T-helper 9 cell (primary cell): ENCODE measurements at places on chromosomes 3 and 15.
A peak's percentile ranks its signal among the peaks of the same experiment; 100 is the strongest.

GRCh38 chr3:146468234-146468633 is 1.1 kb downstream of the PLSCR2 start:
- no peak for DNase-seq

DNA sequence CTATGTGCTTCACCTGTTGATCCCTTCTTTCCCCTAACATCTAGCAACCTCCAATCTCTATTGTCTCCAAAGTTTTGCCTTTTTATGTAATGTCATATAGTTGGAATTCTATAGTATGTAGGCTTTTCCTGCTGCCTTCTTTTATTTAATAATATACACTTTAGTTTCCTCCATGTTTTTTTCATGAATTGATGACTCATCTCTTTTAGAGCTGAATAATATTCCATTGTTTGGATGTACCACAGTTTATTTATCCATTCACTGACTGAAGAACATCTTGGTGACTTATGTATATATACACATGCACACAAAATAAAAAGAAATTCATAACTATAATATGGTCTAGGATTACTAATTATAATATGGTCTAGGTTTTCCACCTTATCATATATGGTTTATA is 1314.2 kb downstream of the OTOL1 start:
- DNase-seq: no peak

DNA sequence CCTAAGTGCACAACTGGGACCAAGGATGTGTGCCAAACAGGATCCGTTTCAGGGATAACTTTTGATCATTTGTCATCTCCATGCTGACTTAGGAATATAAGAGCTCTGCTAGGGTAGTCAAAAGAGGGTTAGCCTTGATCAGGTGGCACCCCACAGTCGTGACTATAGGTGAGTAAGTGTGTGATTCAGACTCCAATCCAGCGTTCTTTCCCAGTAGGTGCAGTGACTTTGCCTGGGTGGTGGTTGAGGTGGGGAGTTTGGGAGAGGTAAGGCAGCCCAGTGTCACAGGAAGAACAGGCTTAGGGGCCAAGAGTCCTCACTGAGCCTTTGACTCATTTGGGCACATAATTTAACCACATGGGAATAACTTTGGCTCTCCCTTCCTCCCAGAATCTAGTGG is 51.0 kb downstream of the CHDH start:
- no peak for DNase-seq

DNA sequence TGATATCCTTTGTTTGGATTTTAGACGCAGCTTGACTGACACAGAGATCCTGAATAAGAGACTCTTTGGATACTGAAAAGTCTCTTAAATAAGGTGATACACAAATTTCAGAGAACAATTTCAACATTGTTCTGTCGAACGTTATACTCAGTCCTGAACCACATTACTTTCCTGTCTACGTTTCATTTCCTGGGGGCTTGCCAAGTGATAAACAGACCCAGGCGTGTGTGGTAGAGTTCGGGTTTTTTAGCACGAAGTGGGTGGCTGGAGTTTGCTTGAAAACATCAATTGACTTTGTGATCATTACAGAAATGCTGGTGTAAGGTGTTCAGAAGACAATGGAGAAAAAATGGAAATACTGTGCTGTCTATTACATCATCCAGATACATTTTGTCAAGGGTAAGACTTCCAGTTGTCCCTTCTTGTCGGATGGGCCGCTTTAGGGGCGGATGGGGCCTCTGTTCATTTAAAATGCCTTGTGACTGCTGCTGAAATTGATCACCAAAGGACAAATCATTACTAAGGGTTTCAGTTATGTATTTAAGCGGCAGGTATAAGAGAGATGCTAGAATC is at the start of gene CD96:
Gene CD96, plus strand, starts transcription at position 287 of the 573 bp plus-strand sequence. Its CDS starts 52 bp downstream, at position 339.
- DNase-seq: peak; percentile 45

GRCh38 chr15:70008697-70009290 is 88.9 kb downstream of the TLE3 start:
- DNase-seq: no peak

GRCh38 chr15:67936258-67936657 is 96.4 kb upstream of the RNU6-1 start:
- DNase-seq: no peak

- no peak for DNase-seq
Measured at GRCh38 chr3:26264708-26265107, 357.9 kb upstream of the LRRC3B start.

DNA sequence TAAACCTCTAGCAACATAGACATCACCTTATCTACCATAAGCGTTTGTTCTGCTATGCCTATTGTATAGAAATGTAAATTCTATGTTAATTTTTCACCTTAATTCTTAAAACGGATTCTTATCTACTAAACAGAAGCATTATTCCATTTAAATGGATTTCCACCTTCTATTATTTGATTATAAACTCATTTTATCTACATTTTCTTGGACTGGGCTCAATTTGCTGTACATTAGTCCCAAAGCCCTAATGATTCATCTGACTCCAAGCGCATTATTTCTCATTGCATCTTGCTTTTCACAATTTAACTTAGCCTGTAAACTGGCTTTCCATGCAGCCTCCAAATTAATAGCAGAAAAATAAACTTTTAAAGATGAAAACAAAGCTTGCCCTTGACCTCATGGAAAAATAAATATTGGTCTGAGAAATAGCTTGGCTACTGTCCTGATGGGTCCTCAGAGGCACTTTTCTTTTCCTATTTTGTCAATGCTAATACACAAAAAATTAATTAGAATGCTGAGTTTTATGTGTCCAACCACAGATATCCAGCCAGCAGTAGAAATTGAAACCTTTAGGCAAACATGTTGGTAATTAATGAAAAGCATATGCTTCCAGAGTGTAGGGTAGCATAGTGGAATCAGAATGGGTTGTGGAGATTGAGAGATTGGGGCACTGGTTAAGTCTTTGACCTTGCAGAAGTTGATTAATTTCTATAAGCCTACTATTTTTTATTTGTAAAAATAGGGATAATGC is 81.4 kb upstream of the CFAP20DC start:
- DNase-seq: no peak

DNA sequence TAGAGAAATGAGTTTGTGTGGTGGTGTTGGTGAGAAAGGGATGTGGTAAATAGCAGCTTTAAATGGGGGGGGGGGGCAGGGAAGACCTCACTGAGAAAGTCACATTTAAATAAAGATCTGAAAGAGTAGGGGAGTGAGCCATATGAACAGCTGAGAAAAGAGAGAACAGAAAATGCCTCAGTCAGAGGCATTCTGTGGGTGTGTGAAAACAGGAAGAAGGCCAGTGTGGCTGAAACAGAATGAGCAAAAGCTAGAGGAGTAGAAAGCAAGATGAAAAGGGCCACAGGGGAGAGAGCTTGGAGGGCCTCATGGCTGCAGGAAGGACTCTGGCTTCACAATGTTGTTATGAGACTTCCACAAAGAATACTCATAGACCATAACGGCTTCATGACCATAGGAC is 783.3 kb downstream of the ZPLD1 start:
- DNase-seq: no peak

- no peak for DNase-seq
Measured at GRCh38 chr3:43919029-43919428, 228.3 kb downstream of the ABHD5 start.

DNA sequence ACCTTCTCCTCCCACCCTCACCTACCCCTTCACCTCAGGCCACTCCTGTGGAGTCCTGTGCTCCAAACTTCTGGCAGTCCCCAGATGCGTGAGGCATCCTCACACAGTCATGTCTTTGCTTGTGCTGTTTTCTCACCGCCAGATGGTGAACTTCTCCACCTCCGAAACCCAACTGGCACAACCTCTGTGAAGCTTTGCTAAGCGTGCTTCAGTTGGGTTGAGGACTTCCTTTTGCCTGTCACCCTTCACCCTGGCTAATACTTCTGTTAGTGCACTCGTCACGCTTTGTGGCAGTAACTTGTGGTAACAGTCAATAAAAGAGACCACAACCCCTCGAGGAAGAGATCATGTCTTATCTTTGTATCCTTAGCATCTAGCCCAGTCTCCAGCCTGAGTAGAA is 42.0 kb upstream of the SKOR1 start:
- peak; percentile 10 for DNase-seq

GRCh38 chr3:124826703-124827102 is 60.5 kb downstream of the ITGB5 start:
- no peak for DNase-seq

- DNase-seq: no peak
Measured at GRCh38 chr3:150631515-150632221, 28.5 kb downstream of the SELENOT start.

- no peak for DNase-seq
Measured at GRCh38 chr3:8755097-8755496, 14.3 kb downstream of the OXTR start.

DNA sequence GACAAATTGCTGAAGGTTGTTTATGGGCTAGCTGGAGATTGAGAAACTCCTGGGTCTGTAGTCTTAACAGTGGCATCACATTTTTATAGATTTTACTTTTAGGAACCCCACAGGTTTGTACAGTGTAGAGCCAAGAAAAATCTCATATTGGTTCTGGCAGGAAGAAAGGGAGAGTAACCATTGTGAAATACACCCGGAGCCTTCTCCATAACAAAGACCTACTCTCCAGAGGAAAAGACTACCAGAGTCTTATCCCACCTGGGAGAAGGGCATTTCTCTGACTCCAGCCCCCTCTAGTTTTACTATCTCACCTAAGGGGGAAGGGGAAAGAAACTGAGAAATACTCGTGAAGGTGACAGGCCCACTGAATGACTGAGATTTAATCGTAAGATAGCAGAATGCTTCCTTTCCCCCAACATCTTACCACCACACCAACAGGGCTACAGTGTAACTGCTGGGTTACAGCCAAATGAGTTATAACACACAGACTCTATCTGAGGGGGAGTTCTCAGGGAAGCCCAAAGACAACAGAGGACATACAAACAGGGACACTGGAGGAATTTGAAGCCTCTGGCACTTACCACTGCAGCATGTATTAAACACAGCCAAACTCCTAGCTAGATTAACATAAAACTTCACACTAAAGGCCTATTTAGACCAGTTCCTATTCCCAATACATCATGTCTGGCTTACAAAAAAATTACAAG is 56.1 kb downstream of the SYN2 start:
- no peak for DNase-seq

DNA sequence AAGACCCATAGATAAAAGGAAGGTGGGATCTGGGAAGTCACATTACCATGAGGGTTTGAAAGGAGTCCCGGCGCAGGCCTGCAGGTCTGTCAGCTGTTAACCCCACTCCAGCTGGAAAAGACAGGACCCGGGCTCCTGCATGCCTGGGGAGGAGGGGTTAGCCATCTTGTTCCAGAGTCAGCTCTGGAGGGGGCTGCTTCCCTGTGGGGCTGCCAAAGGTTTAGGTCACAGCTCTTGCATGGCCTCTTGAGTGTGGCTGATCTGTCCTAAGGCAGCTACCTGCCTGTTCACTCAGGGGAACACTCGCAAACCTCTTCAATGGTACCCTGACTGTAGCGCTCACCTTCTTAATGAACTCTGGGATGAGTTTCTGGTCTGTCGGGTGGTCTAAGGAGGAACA is 104.5 kb downstream of the RFTN1 start:
- no peak for DNase-seq

- no peak for DNase-seq
Measured at GRCh38 chr15:100373120-100373896, 31.5 kb upstream of the ADAMTS17 start.

- DNase-seq: no peak
Measured at GRCh38 chr3:171799501-171799900, 10.8 kb downstream of the PLD1 start.

GRCh38 chr3:141410846-141411245 is 42.5 kb downstream of the ZBTB38 start:
- DNase-seq: no peak

DNA sequence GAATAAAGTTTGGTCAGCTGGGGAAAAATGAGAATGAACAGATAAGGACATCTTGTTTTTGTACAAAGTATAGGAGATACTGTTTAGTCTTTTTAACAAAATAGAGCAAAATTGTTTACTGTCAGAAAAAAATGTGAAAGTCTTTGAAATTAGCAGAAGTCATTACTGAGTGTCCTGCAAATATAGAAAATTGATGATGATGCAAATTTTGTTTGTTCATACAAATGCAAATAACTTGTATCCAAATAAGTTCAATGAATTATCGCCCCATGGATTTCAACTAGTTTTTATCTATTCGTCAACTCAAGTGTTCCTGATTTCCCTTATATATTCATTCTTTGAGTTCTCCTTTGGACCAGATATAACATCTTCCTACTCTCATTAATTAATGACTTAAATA is 378.0 kb upstream of the SGO1 start:
- DNase-seq: no peak

GRCh38 chr15:100753503-100753902 is 126.1 kb upstream of the ALDH1A3 start:
- DNase-seq: no peak

- DNase-seq: no peak
Measured at GRCh38 chr3:12471241-12471640, 13.0 kb upstream of the TSEN2 start.

DNA sequence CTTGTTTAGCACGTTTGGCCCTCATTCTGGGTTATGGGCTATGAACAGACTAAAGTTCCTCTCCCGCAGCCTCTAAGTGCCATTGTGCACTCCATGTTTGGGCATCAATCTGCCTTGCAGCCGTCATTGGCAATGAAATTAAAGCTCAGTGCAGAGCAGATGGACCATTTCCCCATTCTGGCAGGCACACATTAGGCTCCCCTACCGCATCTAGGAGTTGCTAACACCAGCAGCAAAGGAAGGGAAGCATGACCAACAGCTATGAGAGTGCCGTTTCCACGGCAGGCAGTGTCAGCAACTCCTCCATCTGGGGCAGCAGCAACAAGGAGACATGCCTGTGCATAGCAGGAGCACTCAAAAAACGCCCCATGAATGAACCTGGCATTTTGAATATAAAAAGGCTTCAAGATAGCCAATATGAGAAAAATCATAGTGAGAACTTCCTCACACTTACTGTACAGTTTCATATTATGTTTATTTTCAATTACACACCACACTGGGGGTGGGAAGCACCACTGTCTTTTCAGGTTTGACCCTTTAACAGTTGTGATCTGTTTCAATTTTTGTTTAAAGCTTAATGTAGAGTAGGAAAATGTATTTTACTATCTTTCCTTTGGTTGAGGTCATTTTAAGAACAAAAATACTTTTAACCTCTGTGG is 218.7 kb downstream of the KCNMB2 start:
- no peak for DNase-seq

DNA sequence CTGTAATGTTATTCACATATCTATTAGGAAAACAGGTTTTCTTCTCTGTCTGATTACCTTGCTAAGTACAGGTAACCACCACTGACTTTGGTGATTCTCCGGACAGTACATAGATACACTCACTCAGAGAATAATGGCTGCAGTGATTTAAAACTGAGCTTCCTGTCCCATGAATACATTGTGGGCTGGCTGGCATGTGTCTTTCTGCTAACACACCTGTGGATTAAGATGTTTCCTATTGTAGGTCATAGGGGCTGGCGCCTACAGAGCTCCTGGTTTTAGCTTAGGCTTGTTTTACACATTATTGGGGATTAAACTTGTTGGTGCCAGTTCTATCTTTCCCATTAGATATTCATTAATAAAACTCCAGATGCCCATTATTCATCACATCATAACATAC is 102.7 kb upstream of the MEIS2 start:
- DNase-seq: no peak

GRCh38 chr3:173395073-173395411 is 2.5 kb upstream of the NLGN1 start:
- DNase-seq: no peak
